ENCODE measurements at places on chromosomes 4 and X. TPM values are rescaled to one million over a fixed set of nuclear protein-coding genes. Genes with fewer than 3 reads are reported as not detected.

DNA sequence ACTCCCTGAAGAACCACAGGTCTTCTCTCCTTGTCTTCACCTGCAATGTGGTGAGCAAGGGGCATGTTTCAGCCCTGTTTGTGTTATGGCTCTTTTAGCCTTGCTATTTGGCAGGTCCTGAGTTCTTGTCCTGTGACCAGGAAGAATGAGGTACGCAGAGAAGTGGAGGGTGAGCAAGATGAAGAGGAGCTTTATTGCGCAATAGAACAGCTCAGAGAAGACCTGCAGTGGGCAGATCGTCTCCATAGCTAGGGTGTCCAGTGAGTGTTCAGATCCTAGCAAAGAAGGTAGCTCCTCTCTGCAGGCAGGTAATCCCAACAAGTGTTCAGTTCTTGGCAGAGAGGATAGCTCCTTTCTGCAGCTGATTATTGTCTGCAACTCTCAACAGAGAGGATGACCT, 672.9 kb downstream of the SH3BGRL start:
- DNase-seq: no peak

- DNase-seq: peak; percentile 96
Observed at GRCh38 chrX:119015407-119016237, 41.2 kb downstream of the LONRF3 start.

DNA sequence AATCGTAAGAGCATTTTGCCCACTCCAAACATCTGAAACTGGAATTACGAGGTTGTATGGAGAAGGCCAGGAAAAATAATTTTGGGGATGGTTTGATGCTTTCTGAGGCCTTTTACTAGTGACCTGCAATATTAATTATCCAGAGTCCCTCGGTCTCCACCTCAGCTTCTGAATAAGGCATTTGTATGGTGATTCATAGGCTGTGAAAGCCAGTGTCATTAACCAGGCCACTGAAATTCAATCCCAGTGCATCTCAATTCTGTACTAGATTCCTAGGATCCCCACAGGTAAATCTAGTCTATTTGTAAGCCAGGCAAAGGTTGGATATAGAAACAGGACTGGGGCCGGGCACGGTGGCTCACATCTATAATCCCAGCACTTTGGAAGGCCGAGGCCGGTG, 135.4 kb upstream of the RBPJ start:
- DNase-seq: no peak

- DNase-seq: no peak
Observed at GRCh38 chr4:139749835-139750498, 84.3 kb downstream of the MGST2 start.

DNA sequence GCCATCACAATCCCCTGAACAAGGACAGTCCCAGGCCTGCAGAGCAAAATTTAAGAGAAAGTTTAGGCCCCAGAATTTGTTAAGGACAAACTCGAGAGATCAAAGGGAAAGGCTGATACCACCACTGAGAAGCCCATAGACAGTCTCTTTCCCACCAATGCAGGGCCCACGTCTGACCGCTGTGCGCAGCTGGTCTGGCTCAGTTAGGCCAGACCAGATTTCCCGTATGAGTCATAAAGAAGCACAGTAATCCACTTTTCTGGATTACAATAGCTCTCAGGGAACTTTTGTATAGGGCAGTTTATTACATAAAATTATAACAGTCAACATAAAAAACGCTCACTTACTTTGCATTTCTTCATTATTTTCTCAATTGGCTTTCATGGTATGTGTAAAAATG, 259.5 kb downstream of the RCHY1 start:
- DNase-seq: no peak

DNA sequence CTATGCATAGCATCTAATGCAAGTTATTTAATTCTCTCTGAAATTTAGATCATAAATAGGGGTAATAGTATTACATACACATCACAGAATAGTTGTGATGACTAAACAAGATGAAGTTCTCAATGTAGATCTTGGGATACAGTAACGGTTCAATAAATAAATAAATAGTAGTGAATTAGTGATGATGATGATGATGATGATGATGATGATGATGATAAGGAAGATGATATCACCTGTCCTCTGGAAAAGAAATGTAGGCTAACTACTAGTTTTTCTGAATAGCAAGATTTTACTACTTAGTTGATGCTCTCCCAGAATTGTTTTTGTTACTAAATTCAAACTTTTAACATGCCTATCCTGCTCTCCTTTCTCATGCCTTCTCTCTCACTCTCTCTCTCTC, 30.3 kb downstream of the SH3BGRL start:
- no peak for DNase-seq

The CCDC110 gene
- not detected for polyA plus RNA-seq

- no peak for DNase-seq
Observed at GRCh38 chrX:156004740-156005139, 7.2 kb downstream of the IL9R start.

Measured in CD14-positive monocyte (primary cell).